ENCODE measurements at places on chromosomes 7 and 10.

DNA sequence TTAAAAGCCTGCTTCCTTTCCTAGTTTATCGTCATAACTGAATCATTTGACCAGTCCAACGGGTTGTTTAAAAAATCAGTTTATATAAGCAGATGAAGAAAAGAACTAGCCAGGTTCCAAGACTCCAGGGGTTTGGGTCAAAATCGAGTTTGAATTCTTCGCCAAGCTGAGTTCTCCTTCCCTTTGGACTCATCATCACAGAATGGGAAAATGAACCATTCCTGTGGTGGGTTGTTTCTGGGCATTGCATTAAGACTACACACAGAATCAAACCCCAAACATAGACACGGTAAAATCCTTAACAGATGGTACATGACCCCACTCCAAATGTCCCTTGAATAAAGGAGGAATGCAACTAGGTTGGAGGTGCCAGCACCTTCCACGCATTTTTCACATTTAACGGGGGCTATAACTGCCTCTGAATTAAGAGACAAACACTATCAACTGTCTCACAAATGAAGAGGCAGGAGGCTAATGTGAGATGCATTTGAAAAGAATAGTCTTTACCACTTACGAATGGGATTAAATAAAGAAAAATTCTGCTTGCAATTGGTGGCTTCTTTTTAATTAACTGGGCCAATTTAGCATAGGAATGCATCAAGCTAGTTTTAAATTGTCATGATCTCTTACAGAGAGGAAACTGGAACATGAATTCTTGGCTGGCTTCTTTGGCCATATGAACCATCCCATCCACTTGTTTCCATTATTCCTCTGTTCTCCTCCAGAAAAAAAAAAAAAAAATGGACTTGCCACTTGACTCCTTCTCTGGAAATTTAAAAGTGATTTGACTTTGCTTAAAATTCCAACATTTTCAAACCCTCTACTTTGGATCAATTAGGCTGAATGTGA, 61.1 kb downstream of the CHST15 start:
- DNase-seq = no peak

DNA sequence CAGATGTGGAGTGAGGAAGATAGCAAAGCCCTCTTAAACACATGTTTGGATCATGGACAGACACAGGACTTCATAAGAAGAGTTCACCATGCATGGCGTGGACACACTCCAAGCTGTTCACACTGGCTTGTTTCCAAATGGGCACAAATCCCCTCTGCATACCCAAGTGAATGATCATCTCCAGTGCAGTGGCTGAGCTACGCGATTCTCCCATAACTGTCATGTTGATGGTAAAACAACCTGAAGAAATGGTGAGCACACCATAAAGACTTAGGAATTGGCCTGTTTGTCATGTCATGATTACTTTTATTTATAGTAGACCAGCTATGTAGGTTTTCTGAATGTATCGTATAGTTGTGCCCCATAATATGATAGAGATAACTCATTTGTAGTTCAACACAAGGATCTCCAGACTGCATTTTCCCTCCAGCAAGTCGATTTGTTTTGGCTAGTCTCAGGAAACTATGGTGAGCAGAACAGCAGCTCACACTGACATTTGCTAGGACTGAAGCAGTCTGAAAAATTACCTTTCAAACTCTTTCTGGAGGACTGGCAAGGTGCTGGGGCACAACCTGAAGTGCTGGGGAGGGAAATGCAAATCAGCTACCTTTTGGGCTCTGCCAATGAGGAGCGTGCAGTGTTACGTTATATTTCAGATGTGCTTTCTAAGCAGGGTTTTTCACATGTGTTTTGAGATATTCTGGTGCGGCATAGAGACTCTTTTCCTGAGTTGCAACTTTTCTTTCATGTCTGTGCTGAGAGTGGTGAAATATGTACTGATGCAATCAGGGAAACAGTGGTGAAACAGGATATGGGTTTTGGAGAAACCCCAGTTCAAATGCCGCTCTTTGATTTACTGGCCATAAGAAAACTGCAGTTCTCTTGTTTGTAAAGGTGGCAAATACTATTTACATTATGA, 629.6 kb upstream of the DPP6 start:
- DNase-seq = no peak

- no peak for DNase-seq
Measured at GRCh38 chr7:88361357-88361756, 54.7 kb upstream of the STEAP4 start.

DNA sequence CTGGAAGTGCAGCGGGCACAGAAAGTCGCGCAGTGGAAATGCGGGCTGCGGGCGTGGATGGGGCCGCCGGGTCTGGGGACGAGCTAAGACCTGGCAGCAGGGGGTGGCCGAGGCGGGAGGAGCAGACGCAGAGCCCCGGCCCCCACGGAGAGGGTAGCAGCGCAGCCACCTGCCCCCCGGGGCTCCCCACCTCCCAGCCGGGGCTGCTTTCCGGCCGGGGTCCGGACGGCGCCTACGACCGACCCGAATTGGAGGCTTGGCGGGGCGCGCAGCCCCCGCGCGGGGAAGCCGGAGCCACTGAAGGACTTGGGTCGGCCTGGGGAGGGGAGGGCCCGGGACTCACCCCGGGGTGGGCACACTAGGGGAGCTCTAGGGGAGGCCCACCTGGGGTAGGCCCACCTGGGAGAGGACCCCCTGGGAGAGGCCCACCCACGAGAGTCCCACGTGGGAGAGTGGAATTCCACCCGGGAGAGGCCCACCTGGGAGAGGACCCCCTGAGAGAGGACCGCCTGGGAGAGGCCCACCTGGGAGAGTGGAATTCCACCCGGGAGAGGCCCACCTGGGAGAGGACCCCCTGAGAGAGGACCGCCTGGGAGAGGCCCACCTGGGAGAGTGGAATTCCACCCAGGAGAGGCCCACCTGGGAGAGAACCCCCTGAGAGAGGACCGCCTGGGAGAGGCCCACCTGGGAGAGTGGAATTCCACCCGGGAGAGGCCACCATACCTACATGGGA, 854 bp upstream of the CFAP46 start:
- no peak for DNase-seq

DNA sequence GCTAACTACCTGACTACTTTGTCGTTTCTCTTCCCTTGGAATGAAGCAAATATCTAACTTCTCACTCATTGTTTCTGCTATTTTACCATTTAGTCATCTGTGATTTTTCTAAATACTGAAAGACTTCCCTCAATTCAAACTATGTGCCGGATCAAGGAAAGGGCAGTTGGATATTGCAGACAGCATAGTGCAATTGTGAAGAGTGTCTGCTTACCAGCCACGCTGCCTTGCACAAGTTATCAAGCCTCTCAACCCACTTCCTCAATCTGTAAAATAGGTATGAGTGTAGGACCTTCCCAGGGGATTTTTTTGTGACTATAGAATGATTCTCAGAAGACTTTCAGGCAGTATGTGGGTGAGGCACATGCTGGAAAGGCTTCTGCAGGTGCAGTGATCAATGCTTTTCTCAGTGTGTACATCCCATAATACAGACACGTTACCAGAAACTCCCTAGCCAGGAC, 54.3 kb downstream of the EGFR start:
- no peak for DNase-seq

DNA sequence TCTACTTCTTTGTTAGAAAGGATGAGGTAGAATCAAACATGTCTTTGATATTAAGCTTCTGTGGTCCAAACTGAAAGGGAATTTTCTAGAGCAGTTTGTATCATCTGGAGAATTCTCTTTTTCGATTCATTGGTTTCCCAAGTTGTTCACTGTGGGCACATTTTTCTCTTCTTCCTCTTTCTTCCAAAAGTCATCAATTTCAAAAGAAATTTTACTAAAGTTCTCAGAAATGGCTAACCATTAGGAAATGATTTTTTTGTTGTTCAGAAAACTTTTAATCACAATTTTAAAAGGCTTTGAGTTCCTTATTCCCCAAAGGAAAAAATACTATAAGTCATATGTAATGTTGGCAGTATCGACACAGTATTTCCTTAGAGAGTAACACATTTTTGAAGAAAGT, 28.3 kb upstream of the CCDC6 start:
- no peak for DNase-seq
